ENCODE measurements at places on chromosomes 3 and 15. TPM values are rescaled to one million over a fixed set of nuclear protein-coding genes. Genes with fewer than 3 reads are reported as not detected.

The CLEC3B gene
- not detected for total RNA-seq

The MED12L gene
- 0.23 TPM for total RNA-seq

The NPAP1 gene
- total RNA-seq, result not detected

The CD86 gene
- not detected for total RNA-seq

The TMEM212 gene
- total RNA-seq, result not detected

The LMCD1 gene
- total RNA-seq, result 84.7 TPM

The SI gene
- total RNA-seq, result not detected

The PLA2G4D gene
- not detected for total RNA-seq

The PPP1R14D gene
- 0.33 TPM for total RNA-seq

The SLC28A1 gene
- total RNA-seq, result not detected

The CCR4 gene
- 0.04 TPM for total RNA-seq

The MORC1 gene
- total RNA-seq, result not detected

The AP3B2 gene
- total RNA-seq, result 1.0 TPM

The SLC2A2 gene
- not detected for total RNA-seq

The DNAH12 gene
- total RNA-seq, result 0.02 TPM

The TMEM202 gene
- not detected for total RNA-seq

The ANKRD34C gene
- not detected for total RNA-seq

The ULK4 gene
- 6.2 TPM for total RNA-seq

The SCN11A gene
- 0.02 TPM for total RNA-seq

The RAB8B gene
- total RNA-seq, result 12.6 TPM

The COL7A1 gene
- 149 TPM for total RNA-seq

The FAM81A gene
- total RNA-seq, result 11.5 TPM

The DPPA2 gene
- total RNA-seq, result not detected

The CRBN gene
- 22.2 TPM for total RNA-seq

The TPRG1 gene
- 0.14 TPM for total RNA-seq

The SEMA4B gene
- 91.4 TPM for total RNA-seq

The NR2E3 gene
- 0.19 TPM for total RNA-seq

The RHOV gene
- 4.2 TPM for total RNA-seq

The EBLN2 gene
- total RNA-seq, result 0.44 TPM

The ZBBX gene
- total RNA-seq, result not detected

The FBXO45 gene
- total RNA-seq, result 6.4 TPM

The SPTBN5 gene
- 0.25 TPM for total RNA-seq

The XCR1 gene
- total RNA-seq, result not detected

The CILP gene
- total RNA-seq, result 0.24 TPM

The GOLGA6B gene
- not detected for total RNA-seq

The SLC22A14 gene
- 0.07 TPM for total RNA-seq

The TRPM1 gene
- total RNA-seq, result not detected

The RBM5 gene
- total RNA-seq, result 37.3 TPM

The VPS18 gene
- total RNA-seq, result 18.7 TPM

The VGLL3 gene
- total RNA-seq, result 9.3 TPM

The GUCA1C gene
- total RNA-seq, result not detected

The LNP1 gene
- total RNA-seq, result 0.67 TPM

The IFT57 gene
- total RNA-seq, result 38.8 TPM

The CASR gene
- total RNA-seq, result not detected

The ARL14 gene
- total RNA-seq, result 0.22 TPM
